ENCODE measurements at places on chromosomes 1 and 21.
A peak's percentile ranks its signal among the peaks of the same experiment; 100 is the strongest.

- DNase-seq, result no peak
Observed at GRCh38 chr1:222124602-222125001, 382.7 kb upstream of the DUSP10 start.

GRCh38 chr1:31691951-31692350, 11.9 kb downstream of the COL16A1 start:
- DNase-seq, result no peak

- DNase-seq, result no peak
Observed at GRCh38 chr1:18814425-18814824, 45.0 kb downstream of the TAS1R2 start.

- DNase-seq, result no peak
Observed at GRCh38 chr1:93701629-93702028, 20.0 kb upstream of the BCAR3 start.

DNA sequence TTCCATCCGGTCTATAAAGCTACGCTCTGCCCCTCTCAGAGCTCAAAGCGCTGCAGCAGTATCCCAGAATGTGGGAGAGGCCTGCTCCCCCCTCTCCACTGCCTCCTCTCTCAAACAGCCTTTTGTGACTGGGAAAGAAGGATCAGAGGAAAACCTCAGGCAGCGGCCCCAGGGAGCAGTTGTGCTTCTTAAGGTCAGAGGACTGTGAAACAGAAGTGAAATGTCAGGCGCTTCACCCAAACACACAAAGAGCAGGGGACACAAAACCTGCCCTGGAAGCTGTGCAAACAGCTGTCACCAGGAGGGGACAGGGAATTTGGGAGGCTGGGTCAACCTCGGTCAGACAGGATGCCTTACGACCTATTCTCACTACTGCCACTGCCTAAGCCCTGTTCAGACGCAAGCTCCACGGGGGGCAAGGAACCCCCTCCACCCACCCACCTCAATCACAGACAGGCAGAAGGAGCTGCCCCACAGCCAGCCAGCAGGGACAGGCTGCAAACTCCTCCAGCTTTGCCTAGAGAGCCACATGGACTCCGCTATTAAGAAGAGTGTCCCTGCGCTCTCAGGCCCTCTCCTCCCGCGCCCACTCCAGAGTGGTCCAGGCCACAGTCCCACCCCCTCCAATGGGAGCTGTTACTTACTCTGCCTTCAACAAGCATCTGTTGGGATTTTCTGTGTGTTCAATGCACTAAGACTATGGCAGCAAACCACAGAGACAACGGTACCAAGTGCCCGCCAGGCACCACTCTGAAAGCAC, 14.6 kb downstream of the SSBP3 start:
- no peak for DNase-seq

GRCh38 chr1:215887627-215888026, 320.5 kb downstream of the KCTD3 start:
- no peak for DNase-seq

- no peak for DNase-seq
Observed at GRCh38 chr21:29526545-29526944, 227.8 kb downstream of the BACH1 start.

DNA sequence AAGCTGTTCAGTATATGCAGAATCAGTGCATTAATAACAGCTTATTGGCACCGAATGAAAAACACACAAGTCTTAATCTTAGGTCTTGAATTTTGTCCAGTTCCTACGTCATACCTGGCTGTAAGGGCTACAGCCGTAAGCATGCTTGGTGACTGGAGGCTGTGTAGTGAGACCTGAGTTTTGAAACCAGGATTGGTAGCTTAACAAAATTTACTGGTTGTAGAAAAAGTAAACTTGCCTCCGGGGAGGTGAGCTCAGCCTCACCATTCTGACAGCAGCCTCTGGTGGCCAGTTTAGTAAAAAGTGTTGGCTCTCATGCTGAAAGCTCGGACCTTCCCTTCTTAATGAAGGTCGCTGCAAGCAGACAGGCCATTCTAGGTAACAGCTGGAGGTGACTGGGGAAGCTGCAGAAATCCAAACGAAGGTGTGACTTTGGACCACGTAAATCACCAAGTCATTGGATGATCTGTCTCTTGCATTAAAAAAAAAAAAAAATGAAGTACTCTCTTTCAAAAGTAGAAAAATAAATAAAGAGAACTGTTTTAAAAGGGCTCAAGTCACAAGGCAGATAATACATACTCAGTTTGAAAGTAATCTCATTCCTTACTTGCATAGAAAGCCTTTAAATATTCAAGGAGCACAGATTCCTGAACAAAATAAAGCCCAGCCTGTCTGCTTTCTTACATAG, 48.9 kb downstream of the HLCS start:
- DNase-seq, result no peak

GRCh38 chr1:23964235-23964668, 4.6 kb downstream of the PNRC2 start:
- no peak for DNase-seq

GRCh38 chr1:33685256-33685655, 178.6 kb upstream of the HMGB4 start:
- no peak for DNase-seq

DNA sequence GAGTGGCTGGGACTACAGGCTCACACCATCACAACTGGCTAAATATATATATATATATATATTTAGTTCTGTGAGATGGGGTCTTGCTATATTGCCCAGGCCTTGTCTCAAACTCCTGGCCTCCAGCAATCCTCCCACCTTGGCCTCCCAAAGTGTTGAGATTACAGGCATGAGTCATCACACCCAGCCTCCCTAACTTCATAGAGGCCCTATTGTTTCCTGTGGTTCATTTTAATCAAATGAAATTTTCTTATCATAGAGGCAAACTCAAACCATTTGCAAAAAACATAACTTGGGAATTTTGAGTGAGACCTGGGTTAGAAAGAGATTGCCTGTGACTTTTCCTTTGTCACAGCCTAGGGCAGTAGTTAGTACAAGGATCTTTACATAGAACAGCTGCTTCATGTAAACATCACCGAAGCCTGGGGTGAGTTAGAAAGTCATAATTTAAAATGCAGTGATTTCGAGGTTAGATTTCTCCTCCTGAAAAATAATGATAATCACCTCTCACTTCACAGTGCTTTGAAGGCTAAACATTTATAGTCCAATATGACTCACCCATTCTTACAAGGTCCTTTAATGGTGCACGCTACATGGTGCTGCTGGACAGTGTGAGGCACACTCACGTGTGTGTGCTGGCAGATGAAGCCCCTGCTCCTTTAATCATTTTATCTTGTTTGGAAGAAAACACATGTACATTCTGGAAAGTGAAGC, 188.9 kb downstream of the RHOU start:
- no peak for DNase-seq

DNA sequence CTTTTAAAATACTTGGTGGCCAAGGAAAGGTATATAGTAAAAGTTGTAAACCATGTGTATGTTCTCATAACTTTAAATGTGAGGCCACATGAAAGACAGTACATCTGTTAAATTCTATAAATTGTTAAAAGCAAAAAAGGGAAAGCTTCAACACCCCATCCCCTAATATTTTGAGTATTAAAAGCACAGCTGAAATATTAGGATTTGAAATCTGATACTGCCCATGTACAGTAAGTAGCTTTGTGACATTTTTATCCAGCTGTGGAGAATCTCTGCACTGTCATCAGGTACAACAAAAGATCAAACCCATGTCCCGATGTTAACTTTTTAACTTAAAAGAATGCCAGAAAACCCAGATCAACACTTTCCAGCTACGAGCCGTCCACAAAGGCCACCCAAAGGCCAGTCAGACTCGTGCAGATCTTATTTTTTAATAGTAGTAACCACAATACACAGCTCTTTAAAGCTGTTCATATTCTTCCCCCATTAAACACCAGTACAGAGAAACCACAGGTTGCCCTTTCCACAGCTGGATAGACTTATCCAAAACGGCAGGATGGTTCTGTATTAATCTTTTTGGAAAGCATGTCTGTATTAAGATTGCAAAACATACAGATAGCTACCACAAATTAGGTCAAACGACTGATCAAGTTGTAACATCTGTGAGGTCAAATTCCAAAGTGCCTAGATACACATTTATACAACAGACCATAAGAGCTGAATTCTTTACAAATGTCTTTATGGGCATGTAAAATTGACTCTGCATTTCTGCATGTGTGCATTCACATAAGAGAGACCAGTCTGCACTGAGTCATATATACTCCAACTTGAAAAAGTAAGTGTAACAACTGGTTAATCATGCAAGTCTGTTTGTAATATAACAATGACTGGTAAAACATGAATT, 5.2 kb downstream of the IRF2BP2 start:
- DNase-seq, result peak; percentile 33

DNA sequence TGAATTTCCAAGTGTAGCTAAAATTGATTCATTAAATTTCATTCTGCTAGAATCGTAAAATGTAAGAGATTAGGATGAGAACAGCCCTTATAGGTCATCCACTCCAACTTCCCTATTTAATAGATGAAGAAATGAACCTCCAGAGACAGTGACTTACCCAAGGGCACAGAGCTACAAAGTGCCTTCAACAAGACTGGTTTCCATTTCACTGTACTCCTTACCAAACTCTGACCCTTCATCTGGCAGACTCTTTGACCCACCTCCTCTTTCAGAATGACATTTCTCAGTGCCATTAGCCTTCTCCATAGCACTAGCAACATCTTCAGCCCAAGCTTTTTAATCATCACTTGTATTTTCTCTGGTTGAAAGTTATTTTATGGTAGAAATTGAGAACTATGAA, 161.3 kb downstream of the NEK7 start:
- DNase-seq, result no peak

DNA sequence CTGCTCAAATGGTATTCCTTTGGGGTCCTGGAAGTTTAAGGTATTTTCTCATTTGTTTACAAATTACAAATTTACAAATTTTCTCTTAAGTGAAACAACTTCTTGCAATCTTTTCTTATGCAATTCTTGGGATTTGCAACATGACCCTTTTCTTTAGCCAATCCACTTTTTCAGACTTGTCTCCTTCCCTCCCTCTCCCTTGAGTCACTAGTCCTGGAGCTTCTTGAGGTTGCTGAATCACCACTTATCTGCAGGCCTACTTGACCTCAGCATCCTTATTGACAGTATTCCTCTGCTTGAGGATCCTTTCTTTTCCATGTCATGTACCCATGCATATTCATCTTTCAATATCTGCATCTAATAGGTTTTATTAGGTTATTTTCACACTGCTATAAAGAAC, 302.8 kb upstream of the ADAMTS5 start:
- DNase-seq, result no peak

GRCh38 chr1:109928591-109929111, 18.0 kb downstream of the CSF1 start:
- no peak for DNase-seq

- DNase-seq, result no peak
Observed at GRCh38 chr1:200901796-200902444, 7.2 kb downstream of the INAVA start.

GRCh38 chr1:119966020-119966419, 69.7 kb upstream of the ADAM30 start:
- no peak for DNase-seq

GRCh38 chr1:39127513-39127912, 77.0 kb upstream of the MACF1 start:
- DNase-seq, result no peak

GRCh38 chr1:39098546-39099250, 72.5 kb downstream of the NDUFS5 start:
- DNase-seq, result peak; percentile 92

GRCh38 chr1:235397733-235398132, 30.5 kb downstream of the TBCE start:
- DNase-seq, result no peak

DNA sequence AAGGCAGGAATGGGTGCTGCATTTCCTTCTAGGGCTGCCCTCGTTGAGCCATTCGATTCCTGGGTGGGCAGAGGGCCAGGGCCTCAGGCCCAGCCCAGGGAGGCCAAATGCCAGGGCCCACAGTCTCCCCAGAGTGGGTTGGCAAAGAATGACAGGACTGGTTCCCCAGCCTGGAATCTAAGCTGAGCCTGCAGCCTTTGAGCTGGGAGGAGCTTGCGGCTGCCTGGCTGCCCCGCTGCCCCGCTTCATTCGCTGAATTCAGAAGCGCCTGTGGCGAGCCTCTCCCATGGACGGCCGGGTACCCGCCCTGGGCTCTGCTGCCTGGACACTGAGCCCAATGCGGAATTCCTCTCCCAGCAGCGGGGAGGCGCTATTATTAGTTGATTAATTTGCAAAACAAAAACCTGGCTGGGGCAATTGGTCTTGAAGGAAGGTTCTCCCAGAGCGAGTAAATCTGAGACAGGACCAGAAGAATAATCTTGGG, 32.3 kb upstream of the TARDBP start:
- DNase-seq, result no peak

- no peak for DNase-seq
Observed at GRCh38 chr1:62294261-62294660, 25.0 kb downstream of the KANK4 start.

- DNase-seq, result no peak
Observed at GRCh38 chr1:10337436-10337835, 61.4 kb upstream of the PGD start.

DNA sequence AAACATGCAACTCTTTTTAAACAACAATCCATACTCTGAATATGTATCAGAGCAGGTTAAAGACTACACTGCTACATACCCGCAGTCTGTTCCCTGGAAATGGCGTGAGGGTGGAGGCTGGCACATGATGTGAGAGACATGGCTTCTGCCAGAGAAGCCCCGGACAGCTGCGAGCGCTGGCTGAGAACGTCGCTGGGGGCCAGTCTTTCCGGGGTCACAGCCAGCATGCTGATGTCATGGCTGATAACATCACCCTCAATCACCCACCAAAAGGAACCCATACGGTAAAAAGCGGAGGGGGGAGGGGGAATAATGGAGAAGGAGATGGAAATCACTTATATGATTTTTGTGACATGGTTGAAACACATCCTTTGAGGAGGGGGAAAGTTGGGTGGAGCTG, 29.1 kb downstream of the C1orf198 start:
- DNase-seq, result no peak

DNA sequence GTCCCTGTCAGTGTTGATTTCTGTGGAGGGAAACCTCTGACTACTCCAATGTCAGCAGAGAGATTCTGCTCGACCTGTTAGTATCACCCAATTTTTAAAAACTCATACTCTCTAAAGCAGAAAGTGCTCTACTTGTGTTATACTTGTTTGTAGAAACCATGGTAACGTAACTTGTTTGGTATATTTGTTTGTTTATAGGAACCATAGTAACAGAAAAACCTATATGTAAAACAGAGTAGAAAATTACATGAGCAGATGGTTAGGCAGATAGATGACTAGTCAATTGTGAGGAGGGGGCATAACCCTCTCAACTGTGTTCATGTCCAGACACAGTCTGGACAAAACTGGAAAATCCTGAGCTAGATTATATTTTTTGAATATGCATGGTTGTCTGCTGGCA, 6.7 kb downstream of the TRIM45 start:
- peak; percentile 21 for DNase-seq

- no peak for DNase-seq
Observed at GRCh38 chr21:16071092-16071491, 341.3 kb downstream of the USP25 start.
